ENCODE measurements at places on chromosomes 7 and 10.
A peak's percentile ranks its signal among the peaks of the same experiment; 100 is the strongest.

GRCh38 chr10:97550336-97551149 is 22.0 kb upstream of the ANKRD2 start:
- DNase-seq, result no peak

GRCh38 chr10:28147706-28148105 is 148.8 kb upstream of the ODAD2 start:
- no peak for DNase-seq

DNA sequence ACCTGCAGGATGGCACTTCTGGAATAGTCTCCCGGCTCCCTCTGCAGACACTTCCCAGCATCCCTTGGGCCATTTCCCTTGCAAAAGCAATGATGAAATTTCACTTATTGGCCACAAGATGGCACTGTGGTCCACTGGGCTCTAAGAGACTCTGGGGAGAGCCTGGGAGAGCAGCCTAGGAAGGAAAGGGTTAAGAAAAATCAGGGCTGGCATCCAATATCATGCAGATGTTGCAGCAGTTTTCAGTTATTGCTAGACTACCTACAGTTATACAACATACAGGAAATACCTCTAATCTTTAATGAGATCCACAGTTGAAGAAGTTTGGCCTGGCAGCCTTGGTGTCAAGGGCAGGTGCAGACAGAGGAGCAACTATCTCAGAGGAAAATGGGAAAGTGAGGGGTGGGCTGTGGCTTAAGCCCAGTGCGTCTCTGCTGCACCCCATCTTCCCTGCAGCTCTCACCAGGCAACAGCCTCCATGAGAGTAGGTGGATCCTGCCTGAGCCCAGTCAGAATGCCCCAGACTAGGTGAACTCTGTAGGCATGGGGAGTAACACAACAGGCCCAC is 100.2 kb upstream of the PRSS58 start:
- peak; percentile 16 for DNase-seq

DNA sequence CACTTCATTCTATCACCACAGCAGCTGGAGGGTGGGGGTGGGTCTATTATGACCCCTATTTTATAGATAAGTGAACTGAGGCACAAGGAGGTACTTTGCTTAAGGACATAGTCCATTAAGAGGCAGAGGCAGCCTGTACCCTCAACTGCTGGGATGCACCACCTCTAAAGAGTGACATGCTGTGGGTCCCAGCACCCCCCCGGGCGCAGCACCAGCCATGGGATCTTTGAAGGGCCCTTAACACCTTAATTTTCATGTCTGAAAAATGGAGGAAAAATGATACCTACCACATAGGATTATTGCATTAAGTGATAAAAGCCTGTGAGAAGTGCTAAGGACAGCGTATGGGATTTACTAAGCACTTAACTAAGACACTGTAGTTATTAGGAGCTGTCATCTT is 15.4 kb downstream of the ADCYAP1R1 start:
- no peak for DNase-seq

GRCh38 chr7:8209353-8209752 is 52.6 kb downstream of the ICA1 start:
- no peak for DNase-seq

DNA sequence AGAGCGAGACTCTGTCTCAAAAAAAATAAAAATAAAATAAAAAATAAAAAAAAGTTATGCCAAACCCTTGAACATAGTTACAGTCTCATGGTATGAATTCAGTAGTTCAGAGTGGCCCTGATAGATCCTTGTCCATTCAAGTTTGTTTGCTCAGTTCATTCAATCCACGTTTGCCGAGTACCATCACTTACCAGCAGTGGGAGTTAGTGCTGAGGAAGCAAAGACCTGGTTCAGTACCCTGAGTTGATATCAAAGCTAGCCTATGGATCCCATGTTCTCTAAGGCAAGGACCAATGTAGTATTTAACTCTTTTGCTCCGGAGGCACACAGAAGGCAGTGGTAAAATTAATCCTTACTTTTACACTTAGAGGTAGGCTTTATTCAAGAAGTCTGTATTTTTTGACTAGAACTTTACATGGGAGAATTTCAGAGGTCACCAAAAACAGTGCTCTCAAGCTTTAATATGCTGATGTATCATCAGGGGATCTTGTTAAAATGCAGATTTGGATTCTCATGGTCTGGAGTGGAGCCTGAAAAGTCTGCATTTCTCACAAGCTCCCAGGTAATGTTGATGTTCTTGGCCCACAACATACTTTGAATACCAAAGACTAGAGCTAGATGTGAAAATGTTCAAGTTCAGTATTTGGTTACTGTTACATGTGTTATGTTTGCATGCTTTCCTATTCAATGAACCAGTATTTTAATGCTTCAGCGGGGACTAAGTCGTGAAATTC is 38.1 kb upstream of the HBP1 start:
- no peak for DNase-seq

DNA sequence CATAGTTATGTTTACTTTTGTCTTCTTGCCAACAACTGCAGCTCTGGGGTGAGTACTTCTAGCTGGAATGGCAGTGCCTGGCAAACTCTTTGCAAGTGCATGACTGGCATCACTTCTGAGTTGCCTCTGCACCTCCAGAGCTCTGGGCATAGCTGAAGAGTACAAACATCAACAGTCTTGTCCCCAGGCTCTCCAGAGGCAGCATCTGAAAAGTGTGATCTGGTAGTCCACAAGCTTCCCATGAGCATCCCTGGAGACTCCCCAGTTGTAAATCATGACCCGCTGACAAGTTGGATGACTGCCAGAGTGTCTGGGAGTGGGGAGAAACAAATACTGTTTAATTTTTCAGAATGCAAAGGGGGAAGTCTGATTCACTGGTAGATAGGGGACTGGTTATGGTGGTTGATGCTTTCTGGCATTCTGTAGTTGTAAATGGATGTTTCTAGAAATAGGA is 138.9 kb upstream of the CDK13 start:
- no peak for DNase-seq

- no peak for DNase-seq
These were observed 1.2 kb downstream of the ADIRF start for GRCh38 chr10:86969421-86970041.

DNA sequence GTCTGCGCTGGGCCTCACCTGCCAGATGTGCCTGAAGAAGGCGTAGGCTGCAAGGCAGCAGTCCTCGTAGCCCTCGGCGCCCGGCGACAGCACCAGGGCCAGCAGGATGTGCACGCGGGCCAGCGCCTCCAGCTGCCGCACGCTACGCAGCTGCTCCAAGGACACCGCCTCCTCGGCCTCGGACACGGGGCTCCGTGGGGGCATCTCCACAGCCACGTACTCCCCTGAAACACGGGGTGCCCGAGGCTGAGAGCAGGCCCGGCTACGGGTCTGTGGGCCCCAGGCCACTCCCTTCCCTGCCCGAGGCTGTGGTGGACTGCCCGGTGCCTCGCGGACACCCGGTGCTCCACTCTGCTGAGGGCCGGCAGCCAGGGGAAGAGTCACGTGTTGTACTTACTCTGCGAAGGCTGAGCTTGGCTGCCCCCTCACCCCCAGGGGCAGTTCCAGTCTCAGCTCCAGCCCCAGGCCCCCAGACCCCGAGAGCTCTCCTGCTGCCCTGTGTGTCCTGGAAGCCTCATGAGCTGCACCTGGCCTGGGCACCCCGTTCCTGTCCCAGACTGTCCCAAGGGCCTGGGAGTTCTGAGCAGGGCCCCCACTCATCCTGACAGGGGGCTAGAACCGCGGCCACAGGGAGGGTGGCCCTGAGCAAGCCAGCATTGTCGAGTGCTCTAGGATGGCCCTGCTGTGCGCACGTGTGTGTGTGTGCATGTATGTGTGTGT is 62.8 kb downstream of the CFAP46 start:
- DNase-seq, result no peak

DNA sequence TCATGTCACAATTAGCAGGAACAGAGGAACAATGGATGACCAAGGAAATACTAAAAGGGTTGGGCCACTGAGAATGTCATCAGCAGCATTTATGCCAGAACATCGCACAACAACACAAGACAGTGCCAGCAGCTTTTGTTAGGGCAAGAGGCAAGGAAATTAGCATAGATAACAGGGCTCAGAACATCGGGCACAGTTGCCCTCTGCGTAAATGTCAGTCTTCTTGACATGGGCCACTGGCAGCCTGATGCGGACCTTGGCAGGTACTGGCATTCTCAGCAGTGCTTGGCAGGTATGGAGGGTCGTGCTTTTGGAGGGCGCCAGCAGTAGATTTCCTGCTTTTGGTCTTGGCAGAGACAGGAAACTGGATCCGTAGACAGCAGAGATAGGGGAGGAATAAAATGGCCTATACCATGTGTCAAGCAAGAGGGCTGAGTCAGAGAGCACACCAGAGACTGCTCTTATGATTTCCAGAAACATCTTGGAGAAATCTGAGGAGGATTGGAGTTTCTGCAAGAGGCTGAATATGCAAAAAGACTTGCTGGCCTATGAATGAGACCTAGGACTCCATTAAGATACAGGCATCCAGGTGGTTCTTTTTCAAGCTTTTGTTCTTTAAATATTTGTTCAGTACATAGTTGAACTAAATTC is 371.5 kb upstream of the MTPN start:
- DNase-seq, result no peak
